GM18507 (cell line): ENCODE measurements at places on chromosomes 13 and 19.

GRCh38 chr19:53906211-53907192 is 2.6 kb upstream of the CACNG7 start:
- DNase-seq, result peak; percentile 37

DNA sequence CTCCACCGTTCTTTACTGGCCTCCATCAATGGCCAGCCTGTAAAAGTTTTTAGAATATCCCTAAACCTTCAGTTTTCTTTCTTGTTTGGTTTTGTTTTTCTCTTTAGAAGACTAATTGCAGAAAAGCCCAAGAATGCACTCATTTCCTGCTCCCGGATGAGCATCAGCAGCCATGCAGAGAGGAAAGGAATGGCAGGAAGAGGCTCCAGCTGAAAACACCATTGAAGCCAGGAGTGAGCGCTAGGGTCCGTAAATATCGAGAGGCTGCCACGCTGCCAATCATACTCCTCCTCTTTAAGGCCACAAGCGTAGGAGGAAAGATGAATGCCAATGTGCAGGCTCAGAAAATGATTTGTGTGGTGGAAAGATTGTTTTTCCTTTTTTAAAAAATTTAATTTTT is 57.4 kb upstream of the UBE2L5 start:
- DNase-seq, result no peak

DNA sequence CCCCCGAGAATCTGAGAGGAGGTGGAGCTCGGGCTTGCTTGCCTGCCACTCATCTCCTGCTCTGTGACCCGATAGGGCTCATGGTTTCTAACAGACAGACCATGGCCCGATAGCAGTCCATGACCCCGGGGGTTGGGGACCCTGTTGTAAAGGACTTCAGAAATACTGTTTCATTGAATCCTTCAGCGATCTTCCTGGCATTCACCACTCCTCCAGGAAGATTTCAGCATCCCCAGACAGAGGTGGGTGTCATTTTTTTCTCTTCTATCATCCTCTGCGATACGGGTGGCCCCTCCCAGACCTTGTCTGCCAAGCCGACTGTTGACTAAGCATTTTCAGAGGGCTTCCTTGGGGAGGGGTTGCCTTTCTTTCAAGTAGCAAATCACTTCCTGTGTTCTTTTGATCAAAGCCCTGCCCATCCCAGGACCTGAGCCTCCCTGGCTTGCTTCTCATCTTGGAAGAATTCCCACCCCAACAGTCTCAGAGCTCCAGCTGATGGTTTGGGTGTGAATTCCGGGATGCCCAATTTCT is 1.7 kb downstream of the MYO1F start:
- no peak for DNase-seq

GRCh38 chr19:7739211-7739755 is 7.4 kb upstream of the CLEC4G start:
- DNase-seq, result no peak

DNA sequence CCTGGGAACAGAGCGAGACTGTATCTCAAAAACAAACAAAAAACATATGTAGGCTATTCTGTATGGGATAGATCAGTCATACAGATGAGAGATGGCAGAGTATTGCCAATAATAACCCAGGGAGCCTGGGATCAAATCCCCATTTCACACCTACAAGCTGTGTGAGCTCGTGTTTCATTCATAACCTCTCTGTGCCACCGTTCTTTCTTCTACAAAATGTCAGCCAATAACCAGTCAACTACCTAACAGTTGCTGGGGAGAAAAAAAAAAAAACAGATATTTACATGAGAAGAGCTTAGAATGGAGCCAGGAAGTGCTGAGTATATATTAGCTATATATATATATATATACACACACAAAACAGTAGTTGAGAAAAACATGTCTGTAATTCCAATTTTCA is 6.5 kb upstream of the IFNL2 start:
- no peak for DNase-seq
